Trophoblast cell (in vitro differentiated cells and primary cell): ENCODE measurements at places on chromosomes 6 and 20.
A peak's percentile ranks its signal among the peaks of the same experiment; 100 is the strongest.

GRCh38 chr6:149477544-149477943, 7.3 kb downstream of the ZC3H12D start:
- no peak overlapping the region for H3K27ac ChIP-seq
- no peak overlapping the region for H3K4me3 ChIP-seq
- no peak for DNase-seq
- H3K27me3 ChIP-seq: no peaks in the 10 kb centered on the region

DNA sequence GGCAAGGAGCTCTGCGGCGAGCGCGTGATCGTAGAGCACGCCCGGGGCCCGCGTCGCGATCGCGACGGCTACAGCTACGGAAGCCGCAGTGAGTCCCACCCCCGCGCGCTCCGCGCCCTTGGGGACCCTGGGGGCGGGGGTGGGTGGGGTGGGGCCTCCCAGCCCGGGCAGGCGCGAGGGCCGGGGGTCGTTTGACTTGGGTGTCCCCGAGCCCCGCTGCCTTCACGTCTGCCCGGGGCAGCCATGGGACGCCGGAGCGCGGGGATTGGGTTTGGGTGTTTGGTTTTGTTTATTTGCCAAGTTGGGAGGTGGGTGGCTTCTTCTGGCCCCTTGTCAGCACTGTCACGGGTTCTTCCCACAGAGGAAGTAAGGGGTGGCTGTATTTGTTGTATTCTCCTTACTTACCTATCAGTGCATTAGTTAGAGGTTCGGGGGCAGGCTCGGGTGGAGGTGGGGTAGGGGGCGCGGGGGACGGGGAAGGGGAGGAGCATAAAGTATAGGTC, 777 bp downstream of the SRSF6 start:
- H3K4me3 ChIP-seq: peak overlapping the region; percentile 100
- peak; percentile 39 for DNase-seq
- peaks cover 6% of the 10 kb centered on the region for H3K4me1 ChIP-seq
- no peaks in the 10 kb centered on the region for H3K27me3 ChIP-seq
- H3K27ac ChIP-seq: peak overlapping the region; percentile 90

- H3K4me3 ChIP-seq: no peak overlapping the region
- no peaks in the 10 kb centered on the region for H3K36me3 ChIP-seq
- no peaks in the 10 kb centered on the region for H3K27me3 ChIP-seq
- DNase-seq: peak; percentile 88
Observed at GRCh38 chr6:28980852-28981430, 24.2 kb downstream of the ZNF311 start.

DNA sequence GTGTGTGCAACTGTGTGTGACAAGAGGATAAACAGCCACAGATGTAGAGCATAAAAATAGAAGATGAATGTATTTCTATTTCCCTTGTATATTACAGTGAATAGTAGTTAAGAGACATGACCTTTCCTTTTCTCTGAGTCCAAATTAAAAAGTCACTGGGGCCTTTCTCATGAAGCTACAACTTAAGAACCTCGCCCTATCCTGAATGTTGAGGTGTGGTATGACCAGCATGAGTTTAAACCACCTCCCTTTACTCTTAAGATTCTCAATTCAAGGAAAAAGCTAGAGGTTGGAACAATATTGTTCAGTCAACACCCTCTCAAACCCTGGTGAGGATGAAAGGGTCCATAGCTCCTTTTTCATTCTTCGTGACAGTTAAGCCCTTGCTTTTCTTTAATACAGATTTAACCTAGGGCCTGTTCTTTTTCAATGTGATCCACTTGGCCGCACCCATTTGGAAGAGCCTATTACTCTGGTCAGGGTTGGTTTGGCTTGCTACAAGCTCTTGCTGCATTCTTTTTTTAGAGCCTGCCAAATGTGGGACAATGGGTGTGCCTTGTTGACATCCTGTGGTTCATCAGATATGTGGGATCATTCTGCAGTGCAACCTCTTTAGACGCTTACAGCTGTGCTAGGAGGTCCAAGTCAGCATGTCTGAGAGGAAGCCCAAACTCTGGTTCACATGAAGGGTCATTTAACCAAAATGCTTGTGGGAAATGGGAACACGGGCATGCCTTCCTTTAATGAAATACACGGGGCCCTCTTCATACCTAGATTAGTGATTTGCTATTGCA, 290.0 kb downstream of the HAO1 start:
- no peaks in the 10 kb centered on the region for H3K27me3 ChIP-seq
- H3K4me1 ChIP-seq: no peaks in the 10 kb centered on the region
- no peaks in the 10 kb centered on the region for H3K36me3 ChIP-seq
- H3K27ac ChIP-seq: no peak overlapping the region
- DNase-seq: no peak

DNA sequence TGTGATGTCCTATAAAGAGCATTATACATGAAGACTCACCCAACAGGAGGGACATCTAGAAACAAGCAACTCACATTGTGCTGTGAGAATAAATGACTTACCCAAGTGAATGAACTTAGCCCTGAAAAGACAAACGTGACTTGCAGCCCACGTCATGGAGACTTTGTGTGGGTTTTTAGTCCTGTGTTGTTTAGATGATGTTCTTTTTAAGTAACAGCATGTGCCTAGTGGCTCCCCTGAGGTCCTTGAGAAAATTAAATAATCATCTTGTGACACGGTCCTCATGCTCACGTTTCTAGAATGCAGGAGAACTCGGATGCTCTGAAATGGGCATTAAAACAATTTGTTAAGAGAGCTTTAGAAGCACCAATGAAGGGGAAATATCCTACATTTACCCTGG, 165.1 kb downstream of the SASH1 start:
- DNase-seq: no peak
- H3K4me3 ChIP-seq: no peak overlapping the region
- peaks cover 13% of the 10 kb centered on the region for H3K4me1 ChIP-seq
- no peaks in the 10 kb centered on the region for H3K36me3 ChIP-seq
- H3K27me3 ChIP-seq: no peaks in the 10 kb centered on the region
- peak overlapping the region; percentile 73 for H3K27ac ChIP-seq
